Gastrocnemius medialis (tissue), 4 donors: ENCODE measurements at places on chromosomes 16 and 17.

GRCh38 chr16:30335598-30336474 lies 19.3 kb downstream of the CD2BP2 start:
- peak; percentile 64 for DNase-seq

DNA sequence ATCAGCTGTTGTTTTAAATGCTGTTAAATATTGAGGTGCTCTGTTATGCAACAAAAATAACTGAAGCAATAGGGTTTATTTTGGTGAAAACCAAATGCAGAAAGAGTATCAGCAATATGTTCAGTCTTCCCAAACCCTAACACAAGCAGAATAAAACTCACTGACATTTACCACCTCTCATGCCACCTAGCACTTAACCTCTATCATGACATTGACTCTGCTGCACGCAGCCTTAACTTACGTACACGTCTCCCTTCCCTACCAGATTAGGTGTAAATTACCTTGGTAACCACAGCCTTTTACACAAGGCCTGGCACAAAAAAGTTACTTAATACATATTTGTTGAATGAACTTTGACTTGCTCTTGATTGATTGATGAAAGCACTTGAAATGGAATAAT lies 9.9 kb upstream of the AKAP1 start:
- DNase-seq = no peak

GRCh38 chr16:56421976-56422669 lies 3.2 kb downstream of the AMFR start:
- DNase-seq = no peak

- DNase-seq = peak; percentile 8
Observed at GRCh38 chr16:57185446-57185944, 344 bp downstream of the PSME3IP1 start.

DNA sequence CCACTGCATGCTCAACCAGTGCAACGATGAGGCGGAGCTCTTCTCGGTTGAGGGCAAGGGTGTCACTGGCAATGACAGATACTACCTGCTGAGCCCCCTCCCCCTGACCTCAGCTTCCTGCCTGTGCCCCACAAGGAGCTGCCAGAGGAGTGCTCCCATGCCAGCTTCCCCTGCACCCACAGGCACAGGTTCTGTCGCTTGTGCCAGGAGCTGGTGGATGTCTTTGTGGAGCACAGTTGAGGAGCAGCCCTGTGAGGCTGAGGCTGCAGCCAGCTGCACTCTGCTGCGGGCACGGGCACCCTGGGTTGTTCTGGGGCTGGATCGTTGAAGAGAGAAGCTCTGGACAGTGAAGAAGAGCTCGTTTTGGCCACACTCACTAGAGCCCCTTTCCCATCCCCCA lies 165.3 kb upstream of the ZNF267 start:
- DNase-seq = no peak

- no peak for DNase-seq
Observed at GRCh38 chr16:60608971-60609370, 1427.3 kb downstream of the CDH8 start.

DNA sequence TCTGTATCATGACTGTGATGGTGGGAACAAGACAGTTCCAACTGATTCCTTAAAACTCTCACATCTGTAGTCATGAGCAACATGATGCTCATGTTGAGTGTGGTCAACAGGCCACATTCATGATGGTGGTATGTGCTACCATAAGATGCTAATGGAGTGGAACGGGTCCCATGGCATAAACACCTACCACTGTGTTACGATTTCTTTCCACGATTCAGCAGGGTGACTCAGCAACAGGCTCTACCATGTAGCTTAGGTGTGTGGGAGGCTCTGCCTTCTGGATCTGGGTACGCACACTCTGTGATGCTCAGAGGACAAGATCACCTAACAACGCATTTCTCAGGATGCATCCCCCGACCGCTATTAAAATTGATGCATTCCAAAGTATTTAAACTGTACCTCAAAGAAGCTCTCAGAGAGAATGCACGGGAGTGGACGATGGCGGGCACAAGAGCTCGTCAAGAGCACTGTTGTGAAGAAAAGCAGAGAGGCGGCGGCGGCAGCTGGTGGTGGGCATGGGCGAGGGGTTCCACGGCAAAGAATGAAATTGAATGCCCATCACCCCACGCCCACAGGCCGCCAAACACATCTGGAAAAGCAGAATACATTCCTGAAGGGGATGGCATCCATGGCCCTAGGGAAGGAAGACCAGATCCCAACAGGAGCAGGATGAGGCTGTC lies 133.3 kb downstream of the ZNF778 start:
- DNase-seq = no peak

- DNase-seq = no peak
Observed at GRCh38 chr16:21997697-21998480, 3.0 kb downstream of the PDZD9 start.

GRCh38 chr16:85451641-85452363 lies 161.3 kb upstream of the GSE1 start:
- DNase-seq = no peak

DNA sequence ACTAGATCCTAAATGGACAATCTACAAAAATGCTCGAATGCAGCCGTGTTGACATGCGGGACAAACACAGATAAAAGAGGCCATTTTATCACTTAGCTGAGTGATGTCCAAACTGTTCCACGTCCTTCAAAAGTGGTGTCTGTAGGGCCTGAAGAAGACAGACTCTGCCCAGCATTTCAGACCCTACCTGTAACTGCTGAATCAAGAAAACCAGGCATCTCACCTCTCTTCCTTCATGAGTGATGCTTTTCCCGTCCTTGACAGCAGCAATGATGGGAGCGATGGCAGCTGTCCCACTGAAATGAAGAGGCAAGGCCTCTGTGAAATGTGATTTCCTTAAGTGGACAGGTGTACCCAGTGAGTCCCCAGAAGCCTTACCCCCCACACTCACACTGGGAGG lies 12.3 kb downstream of the ELAC2 start:
- DNase-seq = no peak

- DNase-seq = no peak
Observed at GRCh38 chr17:28142305-28142704, 99.8 kb downstream of the NLK start.

DNA sequence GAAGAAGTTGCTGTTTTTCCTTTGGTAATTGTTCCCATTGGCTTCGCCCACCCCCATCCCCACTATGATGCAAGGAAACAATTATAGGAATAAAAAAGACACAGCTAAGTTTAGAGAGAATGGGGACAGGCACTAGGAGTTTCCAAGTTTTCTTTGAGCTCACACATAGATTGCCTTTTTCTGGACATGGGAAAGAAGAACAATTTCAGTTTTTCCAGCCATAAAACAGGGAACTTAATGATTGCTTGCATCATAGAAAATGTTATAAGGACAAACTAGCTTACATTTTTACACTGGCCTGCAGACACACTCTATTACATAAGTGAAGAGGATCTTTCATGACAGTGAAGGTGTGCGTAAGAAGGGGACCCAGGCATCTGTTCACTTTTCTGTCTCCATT lies 142.3 kb upstream of the ZFHX3 start:
- no peak for DNase-seq

GRCh38 chr17:40714473-40714872 lies 10.9 kb upstream of the KRT24 start:
- DNase-seq = no peak

DNA sequence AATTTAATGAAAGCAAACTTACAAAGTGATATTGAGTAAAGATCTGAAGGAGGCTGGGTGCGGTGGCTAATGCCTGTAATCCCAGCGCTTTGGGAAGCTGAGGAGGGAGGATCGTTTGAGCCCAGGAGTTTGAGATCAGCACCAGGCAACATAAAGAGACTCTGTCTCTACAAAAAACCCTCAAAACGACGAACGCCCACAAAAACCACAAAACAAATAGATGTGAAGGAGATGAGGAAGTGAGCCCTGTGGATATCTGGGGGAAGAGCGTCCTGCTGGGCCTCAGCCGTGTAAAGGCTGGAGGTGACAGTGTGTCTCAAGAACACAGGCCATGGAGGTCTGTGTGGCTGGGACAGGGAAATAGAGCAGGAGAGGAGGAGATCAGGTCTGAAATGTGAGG lies 68.8 kb downstream of the ITFG1 start:
- no peak for DNase-seq

GRCh38 chr17:60577147-60577915 lies 22.7 kb upstream of the PPM1D start:
- DNase-seq = peak; percentile 28

DNA sequence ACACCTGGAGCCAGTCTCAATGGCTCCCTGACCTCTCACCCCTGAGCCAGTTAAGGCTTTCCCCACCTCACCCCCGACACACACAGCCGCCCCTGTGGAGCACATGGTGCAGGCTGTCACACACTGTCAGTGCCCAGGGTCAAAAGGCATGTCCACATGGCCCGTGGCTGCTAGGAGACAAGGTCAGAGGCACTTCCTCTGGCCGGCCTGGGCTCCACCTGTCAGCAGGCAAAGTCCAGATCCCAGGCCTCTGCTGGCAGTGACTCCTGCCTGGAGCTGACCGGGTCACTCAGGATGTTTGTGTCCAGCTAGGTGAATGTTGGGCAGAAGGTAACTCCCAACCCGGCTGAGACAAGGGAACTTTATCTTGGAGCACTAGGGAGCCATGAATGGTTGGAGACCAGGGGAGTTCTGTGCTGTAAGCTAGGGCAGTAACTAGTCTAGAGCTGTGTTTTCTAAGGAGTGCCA lies 6.0 kb downstream of the SREBF1 start:
- DNase-seq = peak; percentile 80

GRCh38 chr17:75564195-75564594 lies 23.4 kb upstream of the MYO15B start:
- DNase-seq = no peak

DNA sequence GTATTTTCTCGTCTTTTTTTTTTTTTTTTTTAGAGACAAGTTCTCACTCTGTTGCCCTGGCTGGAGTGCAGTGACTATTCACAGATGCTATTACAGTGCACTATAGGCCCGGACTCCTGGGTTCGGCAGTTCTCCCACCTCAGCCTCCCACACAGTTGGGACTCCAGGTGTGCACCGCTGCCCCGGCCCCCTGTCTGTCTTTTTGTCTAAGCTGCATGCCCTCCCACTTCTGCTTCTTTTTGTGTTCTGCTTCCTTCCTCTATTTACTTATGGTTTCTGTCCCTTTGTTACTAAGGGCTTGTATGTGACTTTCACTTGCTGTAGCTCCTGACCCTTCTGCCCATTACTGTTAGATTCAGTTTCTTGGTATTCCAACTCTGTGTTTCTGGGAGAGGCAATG lies 20.5 kb downstream of the SLC7A6 start:
- no peak for DNase-seq

DNA sequence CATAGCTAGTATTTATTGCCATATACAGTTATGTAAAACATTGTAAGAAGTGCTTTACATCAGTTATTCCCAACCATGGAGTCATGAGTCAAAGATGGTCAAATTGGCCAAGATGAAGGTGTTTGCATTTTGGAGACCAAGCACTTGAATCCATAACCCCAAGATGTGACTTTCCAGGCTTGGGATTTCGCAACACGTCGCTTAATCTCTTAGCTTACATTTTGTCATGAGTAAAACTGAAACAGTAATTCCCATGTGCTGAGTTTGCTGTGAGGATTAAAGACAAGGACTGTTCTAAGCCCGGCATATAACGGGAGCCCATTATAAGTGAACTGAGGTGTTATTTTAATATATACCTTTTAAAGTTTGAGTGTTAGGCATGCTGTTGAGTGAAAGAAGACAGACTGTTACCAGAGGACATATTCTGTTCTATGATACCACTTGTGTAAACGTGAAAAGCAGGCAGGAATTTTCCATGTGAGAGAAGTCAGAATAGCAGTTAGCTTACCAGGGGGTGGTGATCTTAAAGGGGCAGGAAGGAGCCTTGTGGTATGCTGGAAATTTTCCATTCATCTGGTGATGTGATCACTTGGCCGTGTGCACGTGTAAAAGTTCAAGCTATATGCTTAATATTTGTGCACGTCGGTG lies 484.9 kb downstream of the WWOX start:
- no peak for DNase-seq

DNA sequence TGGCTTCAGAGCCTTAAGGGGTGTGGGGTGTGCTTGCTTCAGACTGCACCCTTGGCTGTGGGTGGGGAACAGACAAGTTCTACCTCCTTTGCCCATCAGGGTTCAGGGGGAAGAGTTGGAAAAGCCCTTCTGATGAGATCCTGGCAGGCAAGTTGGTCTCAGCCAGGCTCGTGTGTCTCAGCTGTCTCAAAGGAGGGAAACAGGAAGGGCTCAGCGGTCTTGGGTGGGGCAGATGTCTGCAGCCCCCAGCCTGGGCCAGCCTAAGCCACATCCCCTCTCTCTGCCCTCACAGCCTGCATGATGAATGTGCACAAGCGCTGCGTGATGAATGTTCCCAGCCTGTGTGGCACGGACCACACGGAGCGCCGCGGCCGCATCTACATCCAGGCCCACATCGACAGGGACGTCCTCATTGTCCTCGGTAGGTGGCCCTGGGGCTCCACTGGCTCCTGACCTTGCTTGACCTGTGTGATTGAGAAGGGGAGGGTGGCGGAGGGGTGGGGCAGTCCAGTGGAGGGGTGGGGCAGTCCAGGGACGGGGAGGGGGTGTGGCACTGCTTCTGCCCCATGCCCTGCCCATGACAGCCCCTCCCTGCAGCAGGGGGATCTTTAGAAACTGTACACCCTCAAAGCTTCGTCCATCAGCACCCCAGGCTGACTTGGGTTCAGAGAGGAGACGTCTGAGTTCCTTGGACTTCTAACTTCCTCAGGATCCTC lies 199.5 kb downstream of the PRKCB start:
- no peak for DNase-seq

GRCh38 chr16:27199736-27200135 lies 3.6 kb upstream of the KDM8 start:
- DNase-seq = no peak

DNA sequence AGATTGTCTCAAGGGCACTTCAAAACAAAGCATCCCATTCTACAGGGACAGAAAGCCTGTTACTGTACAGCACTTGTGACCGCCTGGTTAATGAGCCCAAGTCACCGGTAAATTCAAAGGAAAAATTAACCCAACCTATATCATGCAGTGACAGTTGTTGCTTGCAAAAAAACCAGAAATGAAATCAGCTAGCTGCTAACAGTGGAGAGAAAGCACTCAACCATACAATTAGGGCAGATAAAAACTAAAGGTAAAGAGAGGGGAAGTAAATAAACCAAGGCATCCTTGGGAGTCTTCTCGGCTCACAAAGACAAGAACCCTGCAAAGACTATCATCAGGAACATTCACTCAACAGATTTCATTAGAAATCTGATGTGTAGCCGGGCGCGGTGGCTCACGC lies 5.9 kb downstream of the RETREG3 start:
- DNase-seq = no peak

GRCh38 chr16:86338403-86339115 lies 171.8 kb upstream of the FOXF1 start:
- DNase-seq = no peak
